Type B pancreatic cell (in vitro differentiated cells): ENCODE measurements at places on chromosomes 4 and X. TPM values are rescaled to one million over a fixed set of nuclear protein-coding genes. Genes with fewer than 3 reads are reported as not detected.

DNA sequence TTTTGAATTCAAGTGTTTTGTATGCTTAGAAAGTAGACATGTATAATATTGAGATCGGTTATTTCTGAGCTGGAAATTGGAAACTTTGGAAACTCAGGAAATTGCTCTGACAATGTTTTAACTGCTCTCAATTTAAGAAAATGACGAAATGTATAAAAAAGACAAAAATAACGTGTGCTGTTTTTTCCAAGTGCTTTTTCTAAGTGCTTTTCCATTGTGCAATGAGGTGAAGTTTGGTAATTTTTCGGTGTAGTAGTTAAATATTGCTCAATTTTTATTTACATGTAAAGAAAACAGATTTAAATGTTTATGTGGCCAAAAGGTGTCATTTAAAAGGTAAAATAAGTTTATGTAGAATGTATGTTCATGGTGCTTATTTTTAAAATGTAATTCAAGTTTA lies 39.4 kb upstream of the RHOH start:
- no peaks in the 10 kb centered on the region for H3K27me3 ChIP-seq
- H3K27ac ChIP-seq = no peak overlapping the region
- H3K4me1 ChIP-seq = no peaks in the 10 kb centered on the region
- H3K36me3 ChIP-seq = peaks cover 24% of the 10 kb centered on the region

DNA sequence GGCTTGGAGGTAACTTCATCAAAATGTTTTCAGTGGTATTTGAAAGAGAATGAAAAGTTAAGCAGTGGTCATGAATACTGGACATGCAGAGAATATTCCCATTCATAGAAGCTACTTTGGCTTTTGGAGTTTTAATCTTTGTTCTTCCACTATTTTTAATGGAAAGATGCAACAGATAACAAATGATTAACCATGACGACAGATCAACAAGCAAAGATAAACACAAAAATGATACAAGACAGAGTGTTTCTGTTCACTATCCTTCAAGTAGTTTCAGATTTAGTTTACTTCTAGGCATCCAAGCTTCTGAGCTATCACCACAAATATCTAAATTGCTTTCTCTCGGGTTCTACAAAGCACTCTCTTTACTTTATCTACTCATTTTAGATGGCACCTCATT lies 1004.9 kb upstream of the ADGRL3 start:
- H3K27me3 ChIP-seq = no peaks in the 10 kb centered on the region
- H3K36me3 ChIP-seq = no peaks in the 10 kb centered on the region
- no peak overlapping the region for H3K4me3 ChIP-seq
- no peaks in the 10 kb centered on the region for H3K4me1 ChIP-seq
- no peak overlapping the region for H3K27ac ChIP-seq
- no peak for DNase-seq

DNA sequence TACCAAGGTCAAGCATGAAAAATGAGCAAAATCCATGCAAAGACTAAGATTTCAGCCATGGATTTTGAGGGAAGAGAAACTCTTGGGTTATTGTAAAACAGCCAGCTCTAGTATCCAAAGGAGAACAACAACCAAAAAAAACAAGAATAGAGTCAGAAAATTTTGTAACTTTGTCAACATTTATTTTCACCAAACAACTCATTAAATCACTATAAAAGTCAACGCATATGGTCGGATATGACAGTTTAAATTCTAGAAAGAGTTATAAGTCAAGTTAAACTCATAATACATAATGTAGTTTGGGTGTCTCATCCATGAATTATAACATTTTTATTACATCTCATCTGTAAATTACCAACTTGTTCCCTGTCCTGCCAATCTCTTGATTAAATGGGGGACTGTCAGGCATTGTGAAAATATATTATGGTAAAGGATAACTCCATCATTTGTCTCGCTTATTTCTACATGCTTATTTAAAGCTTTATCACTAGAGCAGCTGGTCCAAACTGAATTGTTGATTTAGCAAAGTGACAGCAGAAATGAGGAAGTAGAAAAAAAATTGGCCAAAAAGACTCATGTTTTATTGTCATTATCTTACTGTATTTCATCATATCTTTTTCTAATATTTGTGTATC lies 224.8 kb upstream of the NOCT start:
- no peak for DNase-seq
- H3K27me3 ChIP-seq = no peaks in the 10 kb centered on the region
- no peaks in the 10 kb centered on the region for H3K36me3 ChIP-seq
- H3K4me3 ChIP-seq = no peak overlapping the region

DNA sequence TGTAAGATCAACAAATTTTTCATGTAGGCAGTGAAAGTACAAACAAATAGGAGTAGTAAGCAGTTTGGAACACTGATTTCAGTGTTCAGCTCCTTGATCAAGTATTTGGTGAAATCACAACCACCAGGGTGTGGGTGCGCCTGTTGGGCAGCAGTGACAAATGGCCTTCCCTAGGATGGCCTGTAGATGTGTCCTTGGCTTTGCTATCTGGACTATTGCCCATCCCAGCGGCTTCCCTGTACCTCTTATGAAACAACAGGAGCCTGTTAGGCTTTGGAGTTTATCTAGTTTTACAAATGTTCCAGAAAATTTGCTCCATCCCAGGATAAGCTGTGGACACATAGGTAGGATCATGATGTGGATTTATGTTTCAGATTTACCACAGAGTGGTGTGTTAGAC lies 216.8 kb upstream of the FAT1 start:
- H3K27me3 ChIP-seq = peaks cover 5% of the 10 kb centered on the region
- no peak overlapping the region for H3K27ac ChIP-seq
- DNase-seq = no peak
- H3K36me3 ChIP-seq = no peaks in the 10 kb centered on the region
- peaks cover 20% of the 10 kb centered on the region for H3K4me1 ChIP-seq

DNA sequence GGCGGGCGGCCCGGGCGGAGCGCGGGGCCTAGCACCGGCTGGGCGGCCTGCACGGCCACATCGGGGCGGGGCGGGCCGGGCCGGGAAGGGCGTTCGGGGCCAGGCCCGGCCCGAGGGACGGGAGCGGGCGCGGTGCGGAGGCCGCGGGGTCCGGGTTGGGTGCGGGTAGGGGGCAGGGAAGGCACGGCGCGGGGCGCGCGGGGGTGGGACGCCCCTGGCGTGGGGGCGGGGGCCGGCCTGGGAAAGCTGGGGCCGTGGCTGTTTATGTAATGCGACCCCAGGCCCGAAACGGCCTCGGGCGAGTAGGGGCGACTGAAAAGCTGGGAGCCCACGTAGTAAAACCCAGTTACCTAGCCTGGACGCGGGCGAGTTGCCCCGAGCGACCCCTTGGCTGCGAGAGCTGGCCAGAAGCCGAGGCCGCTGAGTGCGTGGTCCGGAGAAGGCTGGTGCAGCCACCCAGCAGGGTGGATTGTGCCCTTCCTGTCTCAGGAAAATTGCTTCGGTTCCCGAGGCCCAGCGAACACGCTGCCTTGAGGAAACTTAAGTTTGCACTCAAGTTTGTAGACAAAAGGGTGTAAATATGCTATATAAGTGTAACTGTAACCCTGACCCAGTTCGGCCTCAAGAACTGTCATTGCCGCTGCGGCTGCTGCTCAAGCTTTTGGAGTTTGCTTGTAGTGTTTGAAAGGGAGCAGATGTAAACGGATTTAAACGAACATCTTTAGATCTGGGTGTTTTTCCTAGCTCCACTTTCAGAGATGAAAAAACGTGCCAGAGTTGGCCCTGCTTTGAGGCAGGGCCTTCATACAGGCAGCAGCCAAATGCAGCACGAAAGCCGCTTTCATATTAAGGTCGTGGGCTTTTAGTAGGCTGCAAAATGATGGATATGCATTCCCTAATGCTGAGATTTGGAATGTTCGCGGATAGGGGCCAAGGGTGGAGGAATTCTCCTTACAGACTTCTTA lies 674 bp downstream of the SEC24B start:
- peak; percentile 69 for DNase-seq
- H3K36me3 ChIP-seq = peaks cover 22% of the 10 kb centered on the region
- peak overlapping the region; percentile 92 for H3K4me3 ChIP-seq

DNA sequence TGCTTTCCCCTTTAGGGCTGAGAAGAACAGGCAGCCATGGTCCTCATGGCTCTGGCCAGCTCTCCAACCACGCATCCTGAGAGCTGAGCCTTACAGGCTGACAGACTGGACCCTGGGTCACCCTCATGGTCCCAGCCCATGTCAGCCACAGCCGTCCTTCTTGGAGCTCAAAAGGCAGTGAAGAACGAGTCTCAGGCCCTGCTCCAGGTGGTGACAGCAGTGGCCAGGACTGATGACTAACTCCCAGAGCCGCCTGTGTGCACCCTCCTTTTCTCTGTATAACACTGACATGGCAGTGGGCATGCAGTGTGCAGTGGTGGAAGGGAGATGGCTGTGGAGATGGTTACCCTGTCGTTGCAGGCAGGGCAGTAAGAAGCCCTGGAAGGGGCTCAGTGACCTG lies 10.3 kb upstream of the DUSP9 start:
- H3K4me3 ChIP-seq = no peak overlapping the region
- H3K27me3 ChIP-seq = peaks cover 8% of the 10 kb centered on the region
- H3K36me3 ChIP-seq = no peaks in the 10 kb centered on the region
- H3K4me1 ChIP-seq = no peaks in the 10 kb centered on the region
- no peak overlapping the region for H3K27ac ChIP-seq

- H3K4me3 ChIP-seq = no peak overlapping the region
- H3K4me1 ChIP-seq = no peaks in the 10 kb centered on the region
- H3K36me3 ChIP-seq = no peaks in the 10 kb centered on the region
- no peak for DNase-seq
- no peak overlapping the region for H3K27ac ChIP-seq
These were observed 7.1 kb downstream of the SMIM9 start for GRCh38 chrX:154827194-154828015.

GRCh38 chrX:100600340-100600739 lies 15.6 kb downstream of the TNMD start:
- no peaks in the 10 kb centered on the region for H3K36me3 ChIP-seq
- H3K27ac ChIP-seq = no peak overlapping the region
- no peaks in the 10 kb centered on the region for H3K27me3 ChIP-seq

DNA sequence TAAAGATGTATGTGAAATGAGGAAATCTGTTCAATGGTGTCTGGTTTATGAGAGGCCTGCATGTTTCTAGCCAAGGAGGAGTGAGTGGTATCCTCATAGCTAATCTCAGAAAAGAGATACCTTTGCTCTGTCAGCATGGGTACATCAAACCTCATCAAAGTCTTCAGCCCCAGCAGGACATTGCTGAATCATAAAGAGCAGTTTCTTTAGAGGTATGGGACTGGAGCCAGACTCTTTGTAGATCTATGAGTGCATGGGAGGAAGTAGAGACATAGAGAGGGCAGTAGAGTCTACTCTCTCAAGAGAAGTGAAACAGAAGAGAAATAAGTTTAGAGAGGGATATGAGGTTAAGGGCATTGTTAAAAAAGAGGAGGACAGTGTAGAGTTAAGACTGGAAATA lies 1950.9 kb downstream of the ARAP2 start:
- no peak for DNase-seq
- H3K36me3 ChIP-seq = no peaks in the 10 kb centered on the region
- H3K4me3 ChIP-seq = no peak overlapping the region
- H3K4me1 ChIP-seq = no peaks in the 10 kb centered on the region
- H3K27me3 ChIP-seq = no peaks in the 10 kb centered on the region
- H3K27ac ChIP-seq = no peak overlapping the region

- no peak overlapping the region for H3K27ac ChIP-seq
- no peaks in the 10 kb centered on the region for H3K36me3 ChIP-seq
These were observed 3.4 kb upstream of the SPIN4 start for GRCh38 chrX:63354484-63354883.

DNA sequence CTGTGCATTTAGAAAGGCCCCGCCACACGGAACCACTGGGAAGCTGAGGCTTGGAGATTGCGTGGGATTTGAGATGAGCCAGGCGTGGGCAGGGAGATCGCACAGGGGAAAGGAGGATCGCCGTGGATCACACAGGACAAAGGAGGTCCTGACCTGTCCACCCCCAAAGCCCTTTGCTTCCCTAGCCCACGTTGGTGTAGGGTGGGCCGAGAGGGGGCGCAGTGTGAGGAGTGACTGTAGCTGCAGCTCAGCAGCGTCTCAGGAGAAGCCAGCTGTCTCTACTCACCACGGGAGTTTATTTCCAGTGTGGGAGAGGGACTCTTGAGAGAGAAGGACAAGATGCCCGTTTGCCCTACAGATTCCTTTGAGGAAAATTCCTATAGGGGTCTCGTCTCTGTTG lies 62.1 kb downstream of the TBL1X start:
- H3K27ac ChIP-seq = no peak overlapping the region
- peaks cover 27% of the 10 kb centered on the region for H3K4me1 ChIP-seq
- DNase-seq = no peak
- no peaks in the 10 kb centered on the region for H3K27me3 ChIP-seq
- no peaks in the 10 kb centered on the region for H3K36me3 ChIP-seq

GRCh38 chr4:125020089-125021034 lies 294.4 kb upstream of the FAT4 start:
- H3K36me3 ChIP-seq = no peaks in the 10 kb centered on the region
- H3K4me1 ChIP-seq = peaks cover 14% of the 10 kb centered on the region
- H3K27ac ChIP-seq = no peak overlapping the region
- H3K27me3 ChIP-seq = no peaks in the 10 kb centered on the region
- H3K4me3 ChIP-seq = no peak overlapping the region

- H3K4me3 ChIP-seq = no peak overlapping the region
- H3K27me3 ChIP-seq = peaks cover 8% of the 10 kb centered on the region
- H3K27ac ChIP-seq = no peak overlapping the region
These were observed 371.5 kb upstream of the SLIT2 start for GRCh38 chr4:19880206-19880605.

GRCh38 chrX:47223476-47224250 lies 5.2 kb downstream of the CDK16 start:
- no peak for DNase-seq
- H3K4me3 ChIP-seq = no peak overlapping the region
- H3K4me1 ChIP-seq = peaks cover 25% of the 10 kb centered on the region
- H3K27me3 ChIP-seq = no peaks in the 10 kb centered on the region
- peaks cover 36% of the 10 kb centered on the region for H3K36me3 ChIP-seq

DNA sequence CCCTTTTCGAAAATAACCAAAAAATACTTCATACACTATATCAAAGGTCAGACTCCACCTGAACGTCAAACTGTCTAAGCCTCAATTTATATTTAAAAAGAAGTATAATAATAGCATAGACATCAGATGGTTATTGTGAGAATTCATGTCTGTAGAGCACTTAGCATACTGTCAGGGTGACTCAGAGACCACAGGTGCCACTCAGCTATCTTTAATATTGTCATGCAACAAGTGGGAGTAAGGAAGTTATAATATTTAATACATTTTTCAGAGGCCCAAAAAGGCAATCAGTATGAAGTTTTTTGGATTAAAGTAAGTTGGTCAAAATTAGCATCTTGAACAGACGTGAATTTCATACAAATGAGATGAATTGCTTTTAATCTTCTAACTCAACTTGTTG lies 93.3 kb downstream of the PHOX2B start:
- no peak overlapping the region for H3K4me3 ChIP-seq
- no peaks in the 10 kb centered on the region for H3K27me3 ChIP-seq
- H3K36me3 ChIP-seq = peaks cover 21% of the 10 kb centered on the region

DNA sequence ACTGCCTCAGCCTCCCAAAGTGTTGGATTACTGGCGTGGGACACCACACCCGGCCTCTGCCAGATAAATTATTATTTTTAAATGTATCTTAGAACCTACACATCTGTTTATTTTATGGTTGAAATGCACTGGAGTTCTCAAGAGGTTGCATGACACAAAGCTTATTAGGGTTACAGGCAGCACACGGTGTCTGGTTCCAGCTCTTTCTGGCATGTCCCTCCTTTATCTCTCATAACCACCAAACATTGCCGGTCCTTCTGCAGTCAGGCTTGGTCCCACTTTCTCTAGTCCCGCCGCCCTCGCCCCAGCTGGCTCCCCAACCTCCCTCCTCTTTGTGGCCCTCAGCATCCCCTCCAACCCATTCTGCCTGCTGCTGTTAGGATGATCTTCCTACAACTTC lies 39.7 kb upstream of the SPRY1 start:
- no peak overlapping the region for H3K27ac ChIP-seq
- no peak for DNase-seq
- H3K4me3 ChIP-seq = no peak overlapping the region
- no peaks in the 10 kb centered on the region for H3K36me3 ChIP-seq
- no peaks in the 10 kb centered on the region for H3K27me3 ChIP-seq

Gene RAB39B
- 2.5 and 4.0 TPM in 2 replicates for total RNA-seq
